NCI-H69 (cell line): ENCODE measurements at places on chromosomes 6 and 20.

- no peak for DNase-seq
Measured at GRCh38 chr6:44511126-44511525, 123.6 kb downstream of the CDC5L start.

GRCh38 chr6:39599973-39600372 is 125.2 kb downstream of the KIF6 start:
- no peak for DNase-seq

DNA sequence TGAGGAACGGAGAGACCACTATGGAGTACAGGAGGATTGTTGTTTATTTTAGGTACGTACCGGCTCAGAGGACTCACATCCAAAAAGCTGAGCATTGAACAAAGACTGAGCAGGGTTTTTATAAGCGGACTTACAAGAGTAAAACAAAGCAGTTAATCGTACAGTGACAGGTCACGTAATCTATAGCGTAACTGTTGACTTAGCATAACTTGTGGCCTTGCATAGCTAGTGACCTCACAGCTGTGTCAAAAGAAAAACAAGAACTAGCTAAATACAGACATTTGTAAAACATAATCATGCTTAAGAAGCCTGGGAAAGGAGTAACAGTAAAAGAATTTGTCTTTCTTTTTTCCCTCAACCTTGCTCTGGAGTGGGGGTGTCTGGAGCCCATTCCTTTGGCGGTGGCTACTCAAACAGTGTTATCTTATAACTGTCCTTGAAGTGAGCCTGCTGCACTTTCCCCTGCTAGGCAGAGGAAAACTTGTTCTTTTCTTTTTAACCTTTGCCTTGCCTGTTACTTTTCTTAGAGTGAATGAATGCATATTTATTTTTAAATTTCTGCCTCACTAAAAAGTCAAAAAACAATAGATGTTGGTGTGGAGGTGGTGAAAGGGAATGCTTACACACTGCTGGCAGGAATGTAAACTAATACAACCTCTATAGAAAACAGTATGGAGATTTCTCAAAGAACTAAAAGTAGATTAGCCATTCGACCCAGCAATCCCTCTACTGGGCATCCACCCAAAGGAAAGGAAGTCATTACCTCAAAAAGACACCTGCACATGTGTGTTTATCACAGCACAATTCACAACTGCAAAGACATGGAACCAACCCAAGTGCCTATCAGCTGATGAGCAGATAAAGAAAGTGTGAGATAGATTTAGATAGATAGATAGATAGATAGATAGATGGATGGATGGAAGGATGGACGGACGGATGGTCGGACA is 109.0 kb downstream of the TAF4 start:
- peak; percentile 3 for DNase-seq

DNA sequence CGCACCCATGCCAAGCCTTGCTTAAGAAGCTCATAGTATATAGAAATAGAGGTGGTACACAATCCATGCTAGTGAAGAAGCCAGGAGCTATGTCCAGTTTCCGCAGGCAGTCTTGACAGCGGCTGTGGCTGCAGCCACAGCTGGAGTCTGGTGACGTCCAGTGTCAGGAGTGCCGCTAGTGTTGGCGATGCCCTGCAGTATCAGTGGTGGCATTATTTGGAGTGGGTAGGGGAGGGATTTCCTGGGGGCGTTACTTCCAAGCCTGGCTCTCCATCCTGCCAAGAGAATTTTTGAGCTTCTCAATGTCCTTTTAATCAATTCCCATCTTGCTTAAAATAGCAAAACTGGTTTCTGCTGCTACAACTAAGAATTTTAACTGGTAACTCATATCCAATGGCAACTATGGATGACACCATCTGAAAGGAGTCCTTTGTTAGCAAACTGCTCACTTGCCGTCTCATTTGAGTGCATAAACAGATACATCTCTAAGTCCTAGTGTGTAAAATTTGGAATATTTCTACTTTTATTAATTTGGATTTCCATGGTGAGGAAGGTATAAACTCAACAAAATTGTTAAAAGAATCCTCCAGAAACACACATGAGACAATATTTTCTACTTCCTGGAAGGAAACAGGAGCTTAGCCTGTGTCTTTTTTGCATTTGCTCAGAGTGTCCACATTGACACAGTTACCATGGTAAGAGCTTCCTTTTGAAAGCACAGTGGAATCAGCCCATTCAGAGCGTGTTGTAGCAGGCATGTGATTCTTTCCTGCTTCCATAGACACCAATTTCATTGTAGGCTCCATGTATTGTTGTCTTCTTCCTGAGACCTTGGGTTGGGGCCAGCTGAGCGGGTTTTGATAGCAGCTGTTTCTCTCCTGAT is 44.6 kb upstream of the PXDC1 start:
- DNase-seq: peak; percentile 48

DNA sequence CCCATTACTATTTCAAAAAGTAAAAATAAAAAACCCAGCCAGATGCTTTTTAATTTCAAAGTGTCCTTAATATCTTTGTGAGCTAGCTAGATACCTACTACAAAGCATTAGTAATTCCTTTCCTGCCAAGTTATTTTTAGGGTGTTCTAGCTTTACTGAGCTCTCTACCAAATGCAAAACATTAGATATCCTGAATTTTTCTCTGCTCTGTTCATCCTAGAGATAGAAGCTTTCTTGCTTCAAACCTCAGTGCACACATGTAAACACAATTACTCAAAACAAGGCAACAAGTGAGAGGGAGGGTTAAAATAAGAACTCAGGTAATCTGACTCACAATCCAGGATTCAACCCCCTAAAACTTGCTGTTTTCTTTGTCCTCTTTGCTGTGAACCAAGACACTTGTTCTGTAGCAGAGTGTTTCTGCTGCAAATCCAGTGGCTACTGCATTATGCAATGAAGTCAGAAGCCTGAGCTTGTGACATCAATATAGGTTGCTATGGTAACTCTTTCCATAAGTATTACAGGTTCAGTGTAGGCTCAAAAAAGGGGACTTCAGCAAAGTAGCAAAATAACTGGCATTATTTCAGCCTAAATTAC is 72.6 kb upstream of the STXBP5 start:
- DNase-seq: peak; percentile 44
